ENCODE measurements at places on chromosomes 2 and 18. TPM values are rescaled to one million over a fixed set of nuclear protein-coding genes. Genes with fewer than 3 reads are reported as not detected.

Gene MYCN
- 1.8 TPM for total RNA-seq

DNA sequence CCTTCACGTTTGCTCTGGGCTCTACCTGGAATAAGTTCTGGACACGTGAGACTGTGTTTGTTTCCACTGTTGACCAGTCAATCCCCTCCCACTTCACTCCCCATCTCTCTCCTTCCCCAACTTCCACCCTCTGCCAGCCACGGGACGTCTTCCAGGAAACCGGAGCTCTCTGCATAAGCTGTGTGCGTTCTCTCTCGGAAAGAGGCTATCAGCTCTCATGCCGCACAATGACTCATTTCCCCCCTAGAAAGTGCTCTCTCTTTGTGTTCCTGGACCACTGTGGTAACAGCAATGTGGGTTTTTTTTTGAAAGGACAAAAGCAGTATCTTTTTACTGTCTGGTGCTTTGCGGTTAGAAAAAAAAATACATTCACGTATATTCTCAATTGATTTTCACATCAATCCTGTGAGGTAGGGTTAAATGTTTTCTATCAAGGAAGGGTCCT is 10.2 kb downstream of the PROKR1 start:
- DNase-seq, result peak; percentile 64

GRCh38 chr2:216532562-216532961 is 33.9 kb downstream of the RPL37A start:
- no peak for DNase-seq

DNA sequence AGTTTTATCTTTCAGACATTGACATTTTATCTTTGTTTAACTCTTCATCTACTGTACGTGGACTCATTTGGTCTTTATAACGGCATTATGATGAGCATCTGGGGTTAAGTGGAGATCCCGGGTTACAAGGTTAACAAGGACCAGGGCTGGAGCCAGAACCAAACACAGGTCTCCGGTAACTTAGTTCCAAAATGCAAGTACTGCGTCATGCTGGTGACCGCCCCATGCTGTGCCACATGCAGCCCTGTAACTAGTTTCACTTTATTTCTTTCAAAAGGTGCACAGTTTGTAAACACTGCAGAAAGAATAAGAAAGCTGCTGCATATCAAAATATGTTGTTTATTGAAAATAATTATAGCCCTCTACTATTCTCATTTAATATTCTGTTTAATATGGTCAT is 3.1 kb downstream of the SLC5A7 start:
- DNase-seq, result no peak

Gene COPS7B
- 28.6 TPM for total RNA-seq

DNA sequence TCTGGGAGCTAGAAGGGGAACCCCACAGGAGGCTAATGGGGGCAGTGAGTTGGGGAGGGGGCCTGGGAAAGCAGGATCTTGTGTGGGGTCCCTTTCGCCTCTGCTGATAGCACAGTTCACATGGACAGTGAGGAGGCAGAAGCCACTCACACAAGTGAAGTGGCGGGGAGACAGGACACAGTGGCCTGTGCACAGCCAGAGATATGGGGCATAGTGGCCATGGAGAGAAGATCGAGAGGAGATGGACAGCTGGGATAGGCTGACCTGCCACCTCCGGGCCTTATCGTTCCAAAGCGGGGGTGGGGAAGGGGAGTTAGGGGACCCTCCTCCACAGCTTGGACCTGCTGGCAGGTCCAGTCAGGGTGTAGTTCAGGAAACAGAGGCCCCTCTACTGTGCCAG is 69.8 kb upstream of the EDAR start:
- no peak for DNase-seq

GRCh38 chr2:88329815-88330603 is 122.5 kb downstream of the FOXI3 start:
- no peak for DNase-seq

GRCh38 chr2:100483895-100484294 is 13.6 kb downstream of the NMS start:
- DNase-seq, result no peak

GRCh38 chr2:121284463-121285449 is at the start of gene TFCP2L1:
TFCP2L1 (minus strand) TSS chr2:121285202; CDS start chr2:121285109, 93 bp downstream.
- DNase-seq, result no peak

Gene BOLL
- not detected for total RNA-seq

Gene SCYGR4
- total RNA-seq, result not detected

GRCh38 chr2:233832414-233832813 is 21.9 kb downstream of the HJURP start:
- DNase-seq, result no peak

GRCh38 chr2:74617122-74617521 is 31.0 kb downstream of the M1AP start:
- DNase-seq, result no peak

Gene CCDC150
- total RNA-seq, result 3.8 TPM

GRCh38 chr2:239468491-239469105 is 67.8 kb upstream of the HDAC4 start:
- no peak for DNase-seq

GRCh38 chr2:96693286-96694200 is 46.3 kb downstream of the LMAN2L start:
- DNase-seq, result no peak

Gene FIGN
- total RNA-seq, result 4.7 TPM

DNA sequence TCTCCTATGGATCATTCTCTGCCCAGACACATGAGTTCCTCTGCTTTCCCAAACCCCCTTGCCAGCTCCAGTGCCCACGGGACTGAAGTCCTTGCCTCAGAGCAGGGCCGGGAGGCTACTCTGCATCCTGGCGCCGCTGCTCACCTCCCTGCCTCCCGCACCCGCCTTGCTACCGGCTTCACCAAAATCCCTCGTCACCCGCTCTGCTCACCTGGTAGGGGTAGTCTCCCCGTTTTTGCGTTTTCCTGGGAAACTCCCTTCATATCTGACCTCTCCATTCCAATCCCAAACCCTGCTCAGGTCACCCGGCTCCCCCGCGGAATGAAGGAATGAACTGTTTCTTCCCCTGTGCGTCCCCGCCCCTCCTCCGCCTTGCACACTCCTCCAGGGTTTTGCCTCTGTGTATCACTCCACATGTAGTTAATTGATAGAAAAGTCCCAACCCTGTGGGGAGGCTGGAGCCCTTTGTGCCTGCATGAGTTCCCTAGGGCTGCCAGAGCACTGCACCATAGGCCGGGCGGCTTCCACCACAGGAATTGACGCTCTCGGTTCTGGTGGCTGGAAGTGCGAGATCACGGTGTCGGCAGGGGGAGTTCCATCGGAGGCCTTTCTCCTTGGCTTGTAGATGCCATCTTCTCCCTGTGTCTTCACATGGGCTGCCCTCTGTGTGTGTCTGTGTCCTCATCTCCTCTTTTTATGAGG is 2.0 kb upstream of the DGKD start:
- DNase-seq, result no peak

Gene CLEC4F
- 0.18 TPM for total RNA-seq

- no peak for DNase-seq
Observed at GRCh38 chr2:172572981-172573380, 17.1 kb downstream of the PDK1 start.

- DNase-seq, result no peak
Observed at GRCh38 chr2:235979753-235980435, 188.3 kb downstream of the GBX2 start.

DNA sequence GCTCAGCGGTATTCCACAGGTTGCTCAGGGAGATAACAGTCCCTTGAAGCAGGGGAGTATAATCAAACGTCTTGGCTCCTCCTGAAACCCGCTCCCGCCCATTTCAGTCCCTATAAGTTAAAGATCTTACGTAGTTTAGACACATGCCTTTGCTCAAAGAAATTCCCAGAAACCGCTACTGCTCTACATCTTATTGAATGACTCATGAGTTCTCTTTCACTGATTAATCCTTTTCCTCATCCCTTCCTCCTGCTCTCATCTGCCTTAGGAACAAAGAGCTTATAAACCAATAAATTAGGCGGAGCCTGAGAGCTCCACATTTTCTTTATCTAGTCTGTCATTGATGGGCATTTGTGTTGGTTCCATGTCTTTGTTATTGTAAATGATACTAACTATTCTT is 4.2 kb upstream of the SERPINB4 start:
- no peak for DNase-seq

Gene KLHL30
- total RNA-seq, result not detected

- DNase-seq, result peak; percentile 10
Observed at GRCh38 chr18:63578357-63578958, 8.7 kb upstream of the SERPINB13 start.

Gene ALLC
- not detected for total RNA-seq

DNA sequence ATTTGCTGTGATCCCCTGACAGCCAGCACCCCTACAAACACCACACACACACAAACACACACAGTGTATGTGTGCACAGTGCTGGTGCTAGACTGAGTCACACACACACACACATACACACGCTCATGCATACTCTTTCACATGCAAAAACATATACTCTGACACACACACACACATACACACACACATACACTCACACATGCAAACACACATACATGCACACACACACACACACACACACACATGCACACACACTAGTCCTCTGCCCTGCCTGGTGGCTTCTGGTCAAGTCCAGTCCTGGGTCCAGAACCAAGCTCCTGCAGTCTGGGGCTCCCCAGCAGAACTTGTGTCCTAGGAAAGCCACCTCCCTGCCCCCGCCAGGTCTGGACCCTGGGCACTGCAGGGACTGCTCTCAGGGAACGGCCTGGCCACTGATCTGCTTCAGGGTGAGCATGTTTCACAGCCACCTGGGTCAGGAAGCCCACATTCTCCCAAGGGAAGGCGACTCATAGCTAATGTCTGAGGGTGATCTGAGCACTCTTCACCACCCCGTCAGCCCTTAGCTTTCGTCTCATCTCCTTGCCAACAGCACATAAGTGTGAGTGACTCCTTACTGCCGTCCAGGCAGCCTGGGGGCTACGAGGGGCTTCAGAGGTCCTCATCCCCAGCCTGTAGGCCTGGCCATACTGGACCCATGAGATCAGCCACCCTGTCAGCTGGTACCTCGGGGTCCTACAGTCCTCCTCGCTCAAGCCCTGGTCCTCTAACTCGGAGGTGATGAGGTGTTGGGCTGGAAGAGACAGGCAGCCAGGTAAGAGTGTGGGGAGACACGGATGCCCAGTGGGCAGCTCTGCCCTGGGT is 88.1 kb downstream of the MCFD2 start:
- no peak for DNase-seq

DNA sequence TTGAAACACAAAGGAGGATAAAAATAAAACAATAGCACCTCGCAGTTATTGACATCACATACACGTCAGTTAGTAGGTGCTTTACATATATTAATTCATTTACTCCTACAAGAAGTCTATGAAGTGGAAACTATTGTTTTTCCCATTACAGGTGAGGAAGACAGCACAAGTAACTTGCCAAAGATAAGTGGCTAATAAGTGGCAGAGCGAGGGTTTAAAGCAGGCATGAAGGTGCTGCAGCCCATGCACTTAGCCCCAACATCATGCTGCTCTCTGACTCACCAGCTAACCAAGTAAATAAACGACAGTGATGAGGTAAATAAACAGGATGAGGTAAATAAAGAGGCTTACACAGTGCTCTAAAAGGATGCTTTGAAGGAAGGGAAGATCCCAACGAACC is 498.6 kb upstream of the ZEB2 start:
- no peak for DNase-seq

GRCh38 chr2:6876309-6876708 is 1.3 kb upstream of the RSAD2 start:
- no peak for DNase-seq

Gene ADGRF3
- 0.58 TPM for total RNA-seq

DNA sequence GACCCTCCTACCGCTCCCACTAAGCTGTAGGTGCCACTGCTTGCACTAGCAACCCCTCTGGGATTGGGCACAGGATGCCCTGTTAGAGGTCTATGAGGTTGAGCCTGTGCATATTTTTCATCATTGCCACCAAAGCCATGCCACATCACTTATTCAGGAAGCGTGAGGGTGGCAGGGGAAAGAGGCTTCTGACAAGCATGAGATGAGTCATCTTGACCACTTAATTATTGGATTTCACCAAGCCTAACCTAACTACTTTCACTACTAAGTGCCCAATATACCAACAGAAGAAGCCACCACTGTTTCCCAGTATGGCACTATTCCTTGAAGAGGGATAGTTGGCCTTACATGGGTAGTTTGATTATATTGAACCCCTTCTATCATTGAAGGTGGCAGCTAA is 181.3 kb upstream of the EPHA4 start:
- no peak for DNase-seq

GRCh38 chr2:216932113-216932862 is 72.4 kb upstream of the TNP1 start:
- no peak for DNase-seq

- DNase-seq, result no peak
Observed at GRCh38 chr2:88195246-88195645, 25.1 kb downstream of the THNSL2 start.

DNA sequence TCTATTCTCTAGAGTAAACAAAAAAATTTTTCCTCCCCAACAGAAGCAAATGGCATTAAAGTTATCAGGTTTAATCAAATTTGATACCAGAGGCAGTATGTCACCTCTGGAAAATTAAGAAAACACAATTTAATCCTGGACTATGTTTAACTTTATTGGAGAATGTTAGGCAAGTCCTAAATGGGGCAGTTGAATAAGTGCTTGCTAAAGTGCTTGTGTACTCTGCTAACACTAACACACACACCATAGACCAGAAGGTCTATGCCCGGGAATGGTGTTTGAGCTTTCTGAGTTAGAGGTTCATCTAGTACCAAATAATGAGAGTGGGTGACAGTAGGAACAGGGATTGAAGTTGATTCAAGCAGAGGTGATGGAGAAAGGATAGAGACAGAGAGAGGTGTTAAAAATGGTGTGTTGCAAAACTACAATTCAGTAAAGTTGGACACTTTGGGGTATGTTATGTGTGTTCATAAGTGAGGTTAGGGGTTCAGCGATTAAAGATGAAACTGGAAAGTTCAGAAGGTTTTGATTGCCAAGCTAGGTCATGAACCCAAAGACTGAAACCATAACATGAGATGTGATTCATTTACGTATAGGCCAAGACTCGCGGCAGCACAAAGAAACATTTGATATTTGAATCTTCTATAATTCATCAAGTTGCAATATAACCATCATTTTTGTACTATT is 40.5 kb upstream of the PEX13 start:
- no peak for DNase-seq

- no peak for DNase-seq
Observed at GRCh38 chr2:9178110-9178903, 28.3 kb upstream of the ASAP2 start.

Gene ELOA2
- total RNA-seq, result not detected

Gene ARHGEF33
- total RNA-seq, result 0.19 TPM

Gene KLHL41
- 0.87 TPM for total RNA-seq

Gene ST8SIA5
- 0.24 TPM for total RNA-seq

GRCh38 chr2:105057005-105057404 is 19.1 kb downstream of the MRPS9 start:
- DNase-seq, result no peak

Gene TUBA3E
- not detected for total RNA-seq

- no peak for DNase-seq
Observed at GRCh38 chr2:147013696-147014392, 831.0 kb upstream of the ACVR2A start.

DNA sequence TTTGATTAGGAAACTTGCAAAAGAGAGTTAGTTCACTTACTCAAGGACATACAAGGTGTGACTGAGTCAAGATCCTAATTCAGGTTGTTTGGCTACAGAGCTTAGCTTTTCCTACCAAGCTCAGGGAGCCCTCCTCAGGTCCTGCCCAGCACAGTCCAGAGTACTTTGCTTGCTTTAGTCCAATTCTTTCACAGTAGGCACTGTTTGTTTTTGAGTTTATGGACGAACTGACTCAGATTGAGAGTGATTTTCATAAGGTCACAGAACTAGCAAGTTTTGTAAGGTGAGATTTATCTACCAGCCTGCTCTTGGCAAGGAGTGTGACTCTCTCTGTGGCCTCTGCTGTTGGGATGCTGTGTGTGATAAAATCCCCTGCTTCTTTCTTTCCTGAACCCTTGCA is 310.5 kb downstream of the PTPRM start:
- no peak for DNase-seq

All from glomerular endothelial cell (primary cell).